Activated naive CD4-positive, alpha-beta T cell (primary cell): ENCODE measurements at places on chromosomes 12 and 14.

- no peak for DNase-seq
Observed at GRCh38 chr14:52783206-52783605, 8.2 kb downstream of the GNPNAT1 start.

- no peak for DNase-seq
Observed at GRCh38 chr12:14768823-14769405, 34.4 kb downstream of the WBP11 start.

GRCh38 chr14:65729566-65729965 lies 317.0 kb downstream of the FUT8 start:
- no peak for DNase-seq

DNA sequence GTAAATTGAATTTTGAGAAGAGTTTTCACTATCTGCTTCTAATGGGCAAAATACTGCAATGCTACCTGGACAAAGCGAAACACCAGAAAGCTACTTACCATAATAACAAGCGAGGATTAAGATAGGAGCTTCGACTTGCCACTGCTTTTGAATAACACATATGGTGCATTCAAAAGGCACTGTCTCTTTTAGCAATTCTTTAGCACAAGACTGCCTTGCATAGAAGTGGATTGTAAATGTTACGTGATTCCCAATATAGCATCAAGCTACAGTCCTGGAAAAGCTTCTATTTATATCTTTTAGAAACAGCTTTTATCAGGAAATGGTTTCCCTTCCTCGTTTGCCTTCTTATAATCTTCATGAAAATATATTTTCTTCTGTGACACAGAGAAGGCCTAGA lies 258.7 kb upstream of the PDE3A start:
- DNase-seq = no peak

GRCh38 chr14:103284574-103285467 lies 49.2 kb upstream of the EIF5 start:
- DNase-seq = no peak

GRCh38 chr14:63654936-63655335 lies 13.3 kb upstream of the WDR89 start:
- no peak for DNase-seq

- DNase-seq = no peak
Observed at GRCh38 chr14:57834961-57835360, 30.9 kb downstream of the SLC35F4 start.

GRCh38 chr14:93975791-93976476 lies 436 bp downstream of the ASB2 start:
- no peak for DNase-seq

DNA sequence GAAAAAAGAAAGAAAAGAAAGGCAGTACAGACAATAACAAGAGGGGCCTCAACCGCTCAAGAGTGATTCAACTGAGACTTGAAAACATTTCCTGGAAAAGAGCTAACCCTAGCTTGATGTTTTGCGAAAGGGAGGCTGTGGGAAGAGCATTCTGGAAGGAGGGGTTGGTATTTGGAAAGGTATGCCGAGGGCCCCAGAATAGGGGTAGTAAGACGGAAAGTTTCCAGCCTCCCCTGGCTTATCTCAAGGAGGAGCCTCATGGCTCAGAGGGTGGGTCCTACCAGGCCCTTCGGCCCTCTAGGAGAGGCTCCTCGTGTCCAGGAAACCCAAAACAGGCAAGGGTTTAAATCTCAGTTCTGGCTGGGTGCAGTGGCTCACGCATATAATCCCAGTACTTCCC lies 8.4 kb downstream of the RNU4-2 start:
- no peak for DNase-seq

GRCh38 chr12:3730111-3730510 lies 22.8 kb downstream of the CRACR2A start:
- no peak for DNase-seq

DNA sequence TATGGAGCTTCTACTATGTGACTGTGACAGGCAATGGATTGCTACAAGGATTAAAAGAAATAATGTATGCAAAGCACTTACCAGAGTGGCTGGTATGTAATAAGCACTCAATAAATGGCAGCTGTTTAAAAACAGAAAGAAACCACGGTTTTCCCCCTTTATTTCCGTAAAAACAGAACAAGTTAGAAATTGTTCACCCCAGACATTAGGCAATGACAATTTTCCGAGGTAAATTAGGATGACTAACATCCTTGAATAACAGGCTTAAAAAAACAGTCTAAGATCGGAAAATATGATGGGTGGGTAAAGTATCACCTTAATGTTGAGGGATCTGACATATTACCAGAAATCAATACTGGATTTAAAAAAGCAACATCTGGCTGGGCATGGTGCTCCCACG lies 20.9 kb upstream of the CNIH1 start:
- DNase-seq = no peak

GRCh38 chr12:89547101-89547500 lies 21.3 kb upstream of the POC1B start:
- DNase-seq = no peak
